ENCODE measurements at places on chromosomes 3 and 15.
A peak's percentile ranks its signal among the peaks of the same experiment; 100 is the strongest.

- DNase-seq, result peak; percentile 33
These were observed 2.9 kb upstream of the NME9 start for GRCh38 chr3:138332472-138333073.

DNA sequence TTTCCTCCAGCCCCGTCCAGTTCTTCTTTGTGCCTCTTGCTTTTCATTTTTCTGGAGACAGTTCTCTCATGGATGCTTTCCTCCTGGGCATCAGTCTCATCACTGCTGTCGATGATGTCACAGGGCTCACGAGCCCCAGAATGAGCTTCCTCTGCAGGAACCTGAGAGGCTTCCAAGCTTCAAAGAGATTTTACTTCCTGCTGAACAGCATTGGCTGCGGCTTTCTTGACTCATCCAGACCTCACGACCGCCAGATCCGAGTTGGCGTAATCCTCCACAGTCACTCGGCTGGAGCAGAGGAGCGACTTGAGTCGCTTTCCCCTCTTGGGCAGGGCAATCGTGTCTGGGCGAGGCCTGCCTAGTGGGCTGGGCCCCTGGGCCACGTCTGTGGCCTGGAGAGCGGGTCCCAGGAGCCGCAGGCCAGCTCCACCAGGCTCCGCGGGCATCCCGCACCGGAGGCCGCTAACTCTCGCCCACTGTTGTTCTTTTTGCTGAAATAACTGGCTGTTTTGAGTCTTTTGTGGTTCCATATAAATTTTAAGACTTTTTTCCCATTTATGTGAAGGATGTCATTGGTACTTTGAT, 20.8 kb upstream of the FAN1 start:
- DNase-seq, result no peak

DNA sequence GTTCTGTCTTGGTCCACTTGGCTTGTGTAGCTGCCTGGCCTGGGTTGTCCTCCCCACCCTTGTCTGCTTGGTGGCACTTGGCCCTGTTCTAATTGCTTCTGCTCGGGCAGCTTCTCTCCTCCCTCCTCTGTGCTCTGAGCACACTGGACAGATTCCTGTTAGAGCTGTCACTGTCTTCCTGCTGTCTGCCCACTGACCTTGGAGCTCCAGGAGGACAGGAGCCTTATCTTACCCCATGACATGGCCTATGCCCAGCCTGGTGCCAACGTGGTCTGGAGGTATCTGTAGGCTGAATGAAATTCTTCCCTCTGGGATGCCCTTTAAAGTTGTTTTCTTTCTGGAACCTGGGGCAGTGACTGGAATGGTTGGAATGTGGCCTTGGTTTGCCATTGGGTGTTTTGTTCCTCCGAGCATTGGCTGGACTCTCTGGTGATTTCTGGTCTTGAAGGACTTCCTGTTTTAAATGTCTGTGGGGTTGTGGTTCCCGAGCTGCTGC, 94.1 kb downstream of the FAM43A start:
- DNase-seq, result no peak

DNA sequence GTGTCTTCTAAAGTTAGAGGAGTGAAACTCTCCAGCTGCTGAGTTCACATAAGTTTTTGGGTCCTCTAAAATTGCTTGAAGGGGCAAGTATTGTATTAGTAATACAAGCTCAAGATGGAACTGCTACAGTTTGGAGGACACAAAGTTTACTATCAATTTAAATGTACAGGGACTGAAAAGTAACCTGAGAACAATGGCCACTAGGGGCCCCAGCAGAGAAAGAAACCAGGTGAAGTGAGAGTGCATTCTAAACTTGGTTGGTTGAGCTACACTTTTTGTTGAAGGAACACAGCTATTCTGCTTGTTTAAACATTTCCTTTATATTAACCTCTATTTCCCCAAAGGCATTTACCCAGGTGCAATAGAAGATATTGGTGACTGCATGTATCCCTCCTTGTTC, 755.5 kb downstream of the GBE1 start:
- no peak for DNase-seq

- DNase-seq, result no peak
These were observed 64.6 kb upstream of the PFN2 start for GRCh38 chr3:150035301-150035779.

DNA sequence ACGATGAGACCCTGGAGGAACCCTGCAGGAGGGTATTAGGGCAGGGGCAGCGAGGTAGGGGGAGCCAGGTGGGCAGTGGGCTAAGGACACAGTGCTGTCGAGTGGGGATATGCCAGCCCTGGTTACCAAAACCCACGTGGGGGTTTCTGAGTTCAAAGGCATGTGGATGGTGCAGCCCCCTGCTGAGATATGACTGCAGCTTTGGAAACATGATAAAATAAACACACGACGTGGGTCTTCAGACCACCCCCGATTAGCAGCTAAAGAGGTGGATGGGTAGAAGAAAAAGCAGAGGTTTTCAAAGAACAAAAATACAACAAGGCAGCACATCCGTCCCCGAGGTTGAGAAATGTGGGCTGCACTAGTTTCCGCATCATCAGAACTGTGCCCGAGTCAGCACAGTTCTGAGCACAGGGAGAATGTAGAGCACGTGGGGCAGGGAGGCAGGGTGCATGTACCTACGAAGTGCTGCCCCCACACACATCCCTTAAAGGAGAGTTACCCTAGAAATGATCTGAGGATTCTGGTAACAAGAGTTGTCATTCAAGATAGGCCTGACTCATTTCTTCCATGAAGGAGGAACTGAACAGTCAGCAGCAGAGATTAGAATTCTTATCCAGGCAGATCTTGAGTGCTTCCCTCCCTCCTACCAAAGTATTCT, 121.3 kb downstream of the RPLP1 start:
- no peak for DNase-seq

DNA sequence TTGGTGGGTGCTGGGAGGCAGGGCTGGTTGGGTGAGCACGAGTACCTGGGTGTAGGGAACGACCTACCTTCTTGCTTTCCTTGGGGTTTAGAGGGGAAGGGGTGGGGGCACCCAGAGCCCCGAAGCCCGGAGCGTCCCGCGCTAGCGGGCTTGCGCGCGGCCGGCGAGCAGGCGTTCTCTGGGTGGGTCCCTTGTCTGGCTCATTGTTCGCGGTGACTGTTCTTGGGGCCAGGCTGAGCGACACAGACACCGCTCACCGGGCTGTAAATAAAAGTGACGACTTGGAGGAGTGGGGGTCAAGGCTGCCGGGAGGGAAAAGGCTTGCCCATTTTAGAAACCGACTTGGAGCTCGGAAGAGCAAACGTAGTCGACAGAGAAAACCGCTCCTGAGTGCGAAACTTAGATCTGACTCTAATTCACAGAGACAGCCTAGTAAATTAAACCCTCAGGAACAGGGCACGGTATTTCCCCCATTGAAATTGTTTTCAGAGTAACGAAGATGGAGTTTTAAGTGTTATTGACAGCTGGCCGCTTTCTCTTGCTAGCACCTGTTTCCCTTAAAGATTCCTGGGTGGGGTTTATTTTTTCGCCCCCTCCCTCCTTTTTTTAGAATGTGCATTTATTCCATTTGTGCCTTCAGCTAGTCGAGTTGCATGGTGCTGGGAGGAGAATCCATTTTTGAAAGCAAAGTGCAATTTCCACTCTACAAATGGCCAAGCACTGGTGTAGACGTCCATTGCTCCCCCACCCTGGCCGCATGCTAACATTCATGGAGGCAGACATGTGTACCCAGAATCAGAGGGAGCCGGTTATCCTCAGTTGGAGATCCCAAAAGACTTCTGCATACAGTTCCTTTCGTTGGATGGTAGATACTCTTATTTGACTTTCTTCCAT, 532.1 kb upstream of the SEMA6D start:
- DNase-seq, result peak; percentile 9

DNA sequence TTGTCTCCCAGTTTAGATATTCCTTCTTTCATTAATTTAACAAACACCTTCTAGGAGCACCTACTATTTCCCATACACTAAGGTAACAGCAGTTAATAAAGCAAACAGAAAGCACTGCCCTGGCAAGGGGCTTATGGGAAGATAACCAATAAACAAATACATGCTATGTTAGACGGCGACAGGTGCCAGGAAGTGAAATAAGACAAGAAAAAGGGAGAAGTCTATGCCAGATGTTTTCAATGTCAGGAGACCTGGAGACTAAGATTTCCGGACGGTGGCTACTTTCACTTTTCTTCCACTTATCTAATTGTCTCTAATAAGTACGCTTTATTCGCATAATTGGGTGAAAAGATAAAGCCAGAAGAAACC, 32.5 kb upstream of the ZNF445 start:
- DNase-seq, result no peak

DNA sequence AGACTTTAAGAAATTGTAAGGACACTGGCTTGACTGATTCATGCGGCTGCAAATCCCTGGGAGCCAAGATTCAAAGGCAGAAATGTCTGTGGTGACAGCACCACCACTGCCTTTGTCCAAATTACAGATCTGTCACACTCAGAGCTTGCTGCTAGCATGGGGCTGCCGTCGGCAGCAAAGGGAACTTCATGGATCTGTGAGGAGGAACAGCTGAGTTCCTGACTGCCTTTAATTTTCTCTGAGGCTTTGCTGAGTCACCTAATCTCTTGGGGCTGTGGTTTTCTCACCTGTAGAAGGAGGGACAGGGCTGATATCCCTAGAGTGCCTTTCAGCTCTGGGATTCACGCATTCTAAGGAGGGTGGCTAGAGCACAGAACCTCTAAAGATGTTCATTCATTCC, 4.1 kb upstream of the PAK6 start:
- DNase-seq, result no peak

GRCh38 chr3:59731943-59732342, 682.1 kb upstream of the CFAP20DC start:
- no peak for DNase-seq

DNA sequence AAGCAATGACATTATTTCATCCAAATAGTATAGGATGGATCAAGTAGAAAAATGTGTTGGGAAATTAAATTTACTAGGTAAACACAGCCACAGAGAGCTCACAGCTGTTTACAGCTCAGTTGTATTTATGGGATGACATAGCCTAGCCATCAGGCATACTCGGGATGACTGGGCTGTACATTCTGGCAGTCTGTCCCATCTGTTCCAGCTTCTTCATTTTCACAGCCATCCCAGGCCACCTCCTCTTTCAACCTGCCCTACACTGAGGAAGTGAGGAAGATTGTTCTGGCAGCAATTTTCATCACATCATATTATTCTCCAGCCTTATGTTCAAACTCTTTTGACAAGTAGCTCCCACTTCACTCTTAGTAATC, 98.4 kb upstream of the PFN2 start:
- DNase-seq, result no peak

GRCh38 chr3:12155828-12156227, 2.9 kb downstream of the TIMP4 start:
- DNase-seq, result no peak

- no peak for DNase-seq
These were observed 5.3 kb upstream of the DIS3L start for GRCh38 chr15:66288093-66288492.

DNA sequence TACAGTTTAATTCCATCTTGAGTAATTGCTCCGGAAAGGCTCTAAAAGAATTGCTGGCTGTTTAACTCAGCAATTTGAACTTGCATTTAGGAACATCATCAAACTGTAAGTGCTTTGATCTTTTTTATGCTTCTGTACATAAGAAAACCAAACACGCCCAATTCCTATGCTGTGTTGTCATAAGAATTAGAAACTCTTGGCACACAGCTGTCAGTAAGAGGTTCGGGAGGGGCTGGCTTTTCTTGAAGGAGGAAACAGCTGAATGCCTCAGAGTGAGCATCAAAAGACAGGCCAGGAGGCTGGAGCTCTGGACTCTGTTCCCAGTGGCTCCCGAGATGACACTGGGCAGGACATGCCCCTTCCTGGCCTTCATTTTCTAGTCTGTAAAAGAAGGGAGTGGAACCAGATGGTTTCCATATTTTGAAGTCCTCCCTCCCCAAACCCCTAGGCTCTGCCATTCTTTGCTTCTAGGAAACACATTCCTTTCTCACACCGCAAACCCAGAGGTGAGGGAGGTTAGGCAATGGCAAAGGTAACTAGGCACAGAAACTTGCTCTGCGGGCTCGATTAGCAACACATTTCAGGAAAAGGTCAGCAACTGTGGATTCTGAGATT, 73.7 kb upstream of the DLG1 start:
- peak; percentile 1 for DNase-seq

- DNase-seq, result no peak
These were observed 77.2 kb downstream of the FAM81A start for GRCh38 chr15:59515190-59515589.

- DNase-seq, result no peak
These were observed 8.8 kb downstream of the NECTIN3 start for GRCh38 chr3:111080413-111080812.

GRCh38 chr3:62149962-62150361, 223.4 kb downstream of the FEZF2 start:
- DNase-seq, result no peak

DNA sequence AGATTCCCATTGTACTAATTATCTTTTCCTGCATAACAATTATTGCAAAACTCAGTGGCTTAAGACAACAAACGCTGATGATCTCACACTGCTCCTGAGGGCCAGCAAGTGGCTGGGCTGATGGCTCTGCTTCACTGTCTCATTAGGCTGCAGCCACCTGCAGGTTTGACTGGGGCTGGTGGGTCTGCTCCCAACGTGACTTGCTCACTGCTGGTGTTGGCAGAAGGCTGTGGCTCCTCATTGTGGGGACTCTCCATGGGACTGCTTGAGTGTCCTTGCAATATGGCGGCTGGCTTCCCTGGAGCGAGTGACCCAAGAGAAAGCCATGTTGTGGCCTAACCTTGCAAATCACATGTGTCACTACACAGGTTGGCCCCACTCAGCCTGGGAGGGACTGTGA, 71.1 kb downstream of the PLXNA1 start:
- DNase-seq, result no peak

DNA sequence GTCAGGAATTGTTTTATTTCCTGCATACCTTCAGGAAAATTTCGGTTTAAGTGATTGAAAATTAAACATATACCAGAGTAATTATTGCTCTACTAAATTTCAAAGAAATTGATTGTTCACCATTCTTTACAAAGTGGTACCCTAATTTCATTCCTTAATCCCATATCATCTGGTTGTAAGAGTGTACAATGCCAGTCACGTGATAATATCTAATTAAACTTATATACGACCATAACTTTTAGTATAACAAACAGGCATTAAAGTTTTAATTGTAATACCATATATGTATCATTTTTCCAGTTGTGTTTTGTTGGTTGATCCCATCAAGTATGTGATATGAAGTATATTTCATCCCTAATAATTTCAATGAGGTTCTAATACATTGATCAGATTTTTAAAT, 74.8 kb upstream of the PLSCR5 start:
- DNase-seq, result no peak

- no peak for DNase-seq
These were observed 34.1 kb downstream of the GLB1 start for GRCh38 chr3:33062866-33063265.

DNA sequence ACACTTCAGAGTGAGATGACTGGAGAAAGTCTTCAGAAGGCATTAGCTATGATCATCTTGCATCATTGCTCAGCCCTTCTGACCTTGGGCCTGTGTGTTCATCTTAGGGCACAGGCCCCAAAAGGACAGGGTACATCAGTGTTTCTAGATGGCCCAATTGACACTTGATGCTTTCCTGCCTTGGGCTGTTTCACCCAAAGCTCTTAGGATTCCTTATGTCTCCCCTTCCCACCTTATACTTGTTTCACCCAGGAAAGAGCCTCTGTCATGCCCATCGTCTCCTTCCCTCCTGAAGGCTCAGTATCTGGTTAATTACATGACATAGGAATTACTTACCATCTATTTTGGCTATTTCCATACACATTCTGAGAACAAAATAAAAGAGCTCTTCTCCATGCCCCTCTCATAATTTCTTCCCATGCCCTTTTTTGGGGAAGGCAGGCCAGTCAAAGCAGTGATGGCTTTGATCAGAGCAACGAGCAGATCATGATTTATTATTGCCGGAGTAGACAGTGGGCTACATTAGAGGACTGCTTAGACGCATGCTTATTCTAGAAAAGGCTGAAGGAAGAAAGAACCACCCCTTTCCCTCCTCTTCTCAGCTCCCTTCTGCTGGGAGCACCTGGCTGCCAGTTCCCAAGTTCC, 72.9 kb downstream of the GHSR start:
- DNase-seq, result no peak
